SJSA1 (cell line): ENCODE measurements at places on chromosomes 5 and 9.
A peak's percentile ranks its signal among the peaks of the same experiment; 100 is the strongest.

DNA sequence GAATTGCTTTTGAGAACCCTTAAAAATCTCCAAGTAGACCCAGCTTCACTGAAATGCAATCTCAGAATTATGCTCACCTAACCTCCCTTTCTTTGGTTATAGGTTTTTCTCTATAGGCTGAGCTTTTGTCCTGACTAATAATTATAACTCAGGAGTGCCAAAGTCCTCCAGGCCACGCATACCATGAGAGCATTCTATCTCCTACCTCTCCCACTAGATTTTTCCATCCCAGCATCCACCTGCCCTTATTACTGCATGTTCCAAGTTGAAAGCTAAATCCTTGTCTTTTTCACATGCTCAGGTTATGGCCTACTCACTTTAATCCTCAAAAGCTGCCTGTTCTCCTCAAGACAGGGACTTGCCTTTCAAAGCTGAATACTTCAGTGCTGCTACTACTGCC, 22.1 kb downstream of the ZNF346 start:
- DNase-seq = no peak

DNA sequence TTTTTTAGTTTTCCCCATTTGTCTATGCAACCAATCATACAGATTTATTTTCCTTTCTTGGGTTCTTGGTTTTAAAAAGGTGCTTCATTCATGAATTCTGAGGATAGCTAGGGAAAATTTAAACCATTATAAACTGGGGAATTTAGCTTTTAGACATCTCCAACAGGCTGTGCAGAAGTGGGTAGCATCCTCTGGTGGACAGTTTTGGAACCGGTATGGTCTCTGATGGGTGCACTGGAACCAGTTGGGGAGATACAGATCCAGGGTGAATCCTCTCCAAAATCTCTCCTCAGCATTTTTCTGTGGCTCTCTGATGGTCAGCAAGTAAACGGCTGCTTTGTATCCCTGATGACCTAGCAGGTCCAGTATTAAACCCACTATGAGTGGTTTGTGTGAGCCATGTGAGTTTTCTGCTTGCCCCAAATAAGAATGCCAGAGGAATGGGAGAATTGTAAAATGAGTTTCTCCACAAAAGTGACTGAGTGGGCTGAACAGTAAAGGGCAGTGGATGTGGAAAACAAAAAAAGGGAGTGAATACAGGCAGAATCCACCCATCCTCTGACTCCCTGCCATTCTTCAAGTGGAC, 9.1 kb upstream of the DNAJC25 start:
- DNase-seq = no peak

DNA sequence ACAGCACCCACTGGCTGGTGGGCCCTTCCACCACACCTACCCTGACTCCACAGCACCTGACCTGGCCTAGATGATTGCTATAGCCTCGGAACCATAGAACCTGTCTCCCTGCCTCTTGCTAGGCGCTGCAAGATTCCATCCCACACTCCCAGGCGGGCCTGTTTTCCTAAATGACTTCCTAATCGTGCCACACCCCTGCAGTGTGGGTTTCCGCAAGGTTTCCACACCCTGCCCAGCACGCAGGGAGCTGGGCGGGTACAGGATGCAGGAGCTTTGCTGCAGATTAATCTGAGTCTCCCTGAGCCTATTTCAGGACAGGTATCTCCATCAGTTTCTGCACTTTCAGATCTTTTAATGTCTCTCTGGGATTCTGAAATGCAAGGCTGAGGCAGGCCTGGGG, 62.9 kb downstream of the SHB start:
- DNase-seq = no peak

DNA sequence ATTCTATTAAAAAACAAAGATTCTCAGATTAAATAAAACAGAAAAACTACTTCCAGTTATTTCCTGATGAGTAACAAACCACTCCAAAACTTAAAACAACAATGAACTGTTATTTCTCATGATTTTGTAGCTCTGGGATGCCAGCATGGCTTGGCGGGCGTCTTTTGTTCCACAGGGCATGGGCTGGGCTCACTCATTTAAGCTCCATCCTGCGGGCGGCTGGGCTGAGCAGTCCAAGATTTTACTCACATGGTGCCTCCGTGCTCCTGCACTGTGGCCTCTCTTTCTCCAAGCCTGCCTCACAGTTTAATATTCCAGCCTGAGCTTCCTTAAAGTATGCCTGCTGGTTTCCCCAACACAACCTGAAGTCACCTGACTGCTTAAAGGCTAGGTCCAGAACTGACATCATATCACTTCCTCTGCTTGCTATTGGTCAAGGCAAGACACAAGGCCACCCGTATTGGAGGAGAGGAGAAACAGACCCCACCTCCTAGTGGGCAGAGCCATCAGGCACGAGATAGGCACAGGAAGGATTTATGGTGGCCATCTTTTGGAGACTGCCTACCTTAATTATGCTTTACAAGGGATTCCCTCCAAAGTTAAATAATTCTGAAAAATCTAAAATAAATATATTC, 41.6 kb upstream of the ZBTB43 start:
- no peak for DNase-seq

DNA sequence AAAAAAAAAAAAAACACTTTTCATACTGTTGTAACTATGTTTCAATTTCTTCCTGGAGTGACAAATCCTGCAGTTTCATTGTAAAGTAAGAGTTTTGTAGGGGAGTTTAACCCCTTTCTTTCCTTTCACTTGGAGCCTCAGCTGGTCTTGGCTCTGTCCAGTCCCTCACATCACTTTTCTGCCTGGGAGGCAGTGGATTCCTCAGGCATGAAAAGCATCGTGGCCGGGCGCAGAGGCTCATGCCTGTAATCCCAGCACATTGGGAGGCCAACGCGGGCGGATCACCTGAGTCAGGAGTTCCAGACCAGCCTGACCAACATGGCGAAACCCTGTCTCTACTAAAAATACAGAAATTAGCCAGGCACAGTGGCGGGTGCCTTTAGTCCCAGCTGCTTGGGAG, 45.6 kb upstream of the MYO10 start:
- DNase-seq = peak; percentile 62

GRCh38 chr5:127400946-127401670, 110.5 kb downstream of the MEGF10 start:
- DNase-seq = no peak

DNA sequence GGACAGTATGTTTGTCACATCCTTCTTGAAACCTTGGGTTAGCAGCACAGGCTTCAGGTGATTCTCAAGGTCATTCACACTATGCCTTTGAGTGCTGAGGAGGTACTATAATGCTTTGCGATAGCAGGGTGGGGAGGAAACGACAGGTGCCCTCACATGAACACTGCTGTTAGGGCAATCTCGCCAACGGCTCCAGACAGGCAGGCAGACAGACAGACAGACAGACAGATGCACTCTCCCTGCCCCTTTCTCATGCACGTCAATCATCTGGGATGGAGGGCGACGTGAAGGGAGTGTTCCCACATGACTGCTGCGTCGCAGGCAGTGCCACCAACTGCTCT, 82.9 kb downstream of the RAPGEF1 start:
- DNase-seq = no peak

DNA sequence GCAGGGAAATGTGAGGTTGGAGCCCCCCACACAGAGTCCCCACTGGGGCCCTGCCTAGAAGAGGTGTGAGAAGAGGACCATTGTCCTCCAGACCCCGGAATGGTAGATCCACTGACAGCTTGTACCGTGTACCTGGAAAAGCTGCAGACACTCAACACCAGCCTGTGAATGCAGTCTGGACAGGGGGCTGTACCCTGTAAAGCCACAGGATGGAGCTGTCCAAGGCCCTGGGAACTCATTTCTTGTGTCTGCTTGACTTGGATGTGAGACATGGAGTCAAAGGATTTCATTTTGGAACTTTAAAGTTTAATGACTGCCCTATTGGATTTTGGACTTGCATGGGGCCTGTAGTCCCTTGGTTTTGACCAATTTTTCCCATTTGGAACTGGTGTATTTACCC, 535.0 kb upstream of the MEF2C start:
- DNase-seq = no peak

- DNase-seq = no peak
Measured at GRCh38 chr9:135339378-135339973, 140.1 kb upstream of the PPP1R26 start.
